ENCODE measurements at places on chromosomes 1 and 21. TPM values are rescaled to one million over a fixed set of nuclear protein-coding genes. Genes with fewer than 3 reads are reported as not detected.

DDAH1 gene
- 109 TPM for polyA plus RNA-seq

GRCh38 chr1:207024202-207025145 is 8.1 kb downstream of the C1orf116 start:
- no peak for DNase-seq

- DNase-seq, result no peak
Measured at GRCh38 chr1:65985393-65986066, 192.8 kb downstream of the PDE4B start.

- no peak for DNase-seq
Measured at GRCh38 chr1:63101336-63101735, 221.0 kb upstream of the FOXD3 start.
